Cardiac fibroblast (primary cell): ENCODE measurements at places on chromosomes 4 and X.

DNA sequence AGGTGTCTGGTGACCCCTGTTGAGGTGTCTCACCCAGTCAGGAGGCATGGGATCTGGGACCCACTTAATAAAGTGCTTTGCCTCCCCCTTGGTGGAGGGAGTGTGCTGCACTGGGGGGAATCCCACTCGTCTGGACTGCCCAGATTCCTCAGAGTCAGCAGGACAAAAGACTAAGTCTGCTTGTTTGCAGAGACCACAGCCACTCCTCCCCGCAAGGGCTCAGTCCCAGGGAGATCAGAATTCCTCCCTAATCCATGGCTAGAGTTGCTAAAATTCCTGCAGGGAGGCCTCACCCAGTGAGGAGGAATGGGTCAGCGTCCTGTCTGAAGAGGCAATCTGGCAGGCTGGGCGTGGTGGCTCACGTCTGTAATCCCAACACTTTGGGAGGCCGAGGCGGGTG, 442.2 kb downstream of the PABPC4L start:
- no peak for DNase-seq

DNA sequence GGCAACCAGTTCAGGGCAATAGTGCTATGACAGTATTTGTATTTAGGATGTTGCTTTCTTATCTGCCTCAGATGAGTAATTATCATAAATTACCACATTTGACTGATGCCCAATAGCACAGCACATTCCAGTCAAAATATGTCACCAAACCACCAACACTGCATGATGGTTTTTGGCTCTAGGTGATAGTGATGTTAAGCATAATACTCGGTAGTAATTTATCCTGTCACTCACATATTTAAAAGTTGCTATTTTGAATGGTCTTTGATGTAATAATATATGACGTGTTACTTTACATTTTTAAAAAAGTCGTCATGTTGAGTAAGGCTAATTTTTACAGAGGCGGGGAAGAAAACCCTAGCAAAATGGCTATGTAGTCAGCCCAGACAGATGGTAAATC, 42.5 kb downstream of the UNC5C start:
- DNase-seq = peak; percentile 64

DNA sequence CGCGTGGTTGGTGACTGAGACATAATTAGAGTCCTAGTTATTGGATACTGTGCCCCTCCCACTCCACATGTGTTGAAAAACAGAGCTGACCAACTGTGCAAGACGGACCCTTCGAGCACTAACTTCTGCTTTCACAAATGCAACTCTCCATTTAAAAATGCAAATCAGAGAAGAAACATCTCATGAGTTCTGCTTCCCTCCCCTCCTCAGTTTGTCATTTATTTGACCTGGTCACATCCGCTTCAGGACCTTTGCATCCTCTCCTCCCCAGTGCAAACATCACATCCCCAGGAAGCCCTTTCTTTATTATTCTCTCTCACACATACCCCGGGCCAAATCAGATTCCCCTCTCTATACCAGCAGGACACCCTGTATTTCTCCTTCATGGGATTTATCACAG, 38.1 kb upstream of the NOCT start:
- DNase-seq = no peak

DNA sequence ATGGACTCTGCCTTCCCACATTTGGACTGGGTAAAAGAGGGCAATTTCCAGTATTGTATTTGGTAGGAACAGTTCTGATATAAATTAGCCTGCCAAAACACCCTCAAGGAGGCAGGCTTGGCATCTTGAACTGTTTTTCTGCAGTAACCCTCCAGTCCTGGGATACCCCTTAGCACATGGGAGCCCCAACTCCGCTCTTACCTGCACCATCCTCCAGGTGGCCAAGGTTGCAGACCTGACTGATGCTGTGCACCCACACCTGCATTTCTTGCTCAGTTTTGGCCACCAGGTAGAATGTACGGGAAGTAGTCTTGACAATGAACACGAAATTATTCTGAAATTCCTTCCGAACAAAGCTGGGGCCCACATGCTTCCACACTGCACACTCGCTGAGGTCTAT, 35.1 kb downstream of the GAB3 start:
- DNase-seq = no peak

DNA sequence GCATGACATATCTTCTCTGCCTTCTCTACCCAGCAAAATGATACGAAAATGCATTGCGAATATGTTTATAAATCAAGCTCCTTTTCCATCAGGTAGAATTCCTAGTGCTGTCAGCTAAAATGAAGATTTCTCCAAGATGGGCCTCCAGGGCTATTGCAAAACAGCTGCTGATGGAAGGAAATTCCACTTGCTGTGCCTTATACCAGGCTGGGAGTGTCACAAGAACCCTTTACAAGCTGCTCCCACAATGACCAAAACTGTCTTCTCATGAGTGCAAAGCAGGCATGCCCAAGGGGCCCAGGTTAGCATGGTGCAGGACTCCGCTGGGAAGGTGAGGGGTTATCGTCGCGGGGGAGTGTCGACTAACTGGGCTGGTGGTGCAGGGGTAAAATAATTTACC, 8.7 kb downstream of the HNRNPH2 start:
- DNase-seq = no peak

DNA sequence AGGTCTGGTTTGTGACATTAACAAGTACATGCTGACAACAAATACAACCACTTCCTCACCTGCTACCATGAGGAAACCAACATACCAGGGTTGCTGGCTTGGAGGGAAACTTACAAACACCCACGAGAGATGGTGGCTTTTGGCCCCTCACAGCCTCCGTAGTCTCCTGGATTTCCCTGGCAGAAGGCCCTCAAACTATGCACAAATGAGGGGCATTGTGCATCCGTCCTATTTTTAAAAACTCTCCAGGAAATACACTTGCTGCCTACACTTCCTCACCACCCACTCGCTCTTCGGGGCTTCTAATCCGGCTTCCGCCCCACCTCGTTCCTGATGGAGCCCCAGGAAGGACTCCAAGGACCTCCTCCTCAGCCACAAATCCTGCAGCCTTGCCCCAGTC, 355.0 kb upstream of the GATB start:
- DNase-seq = no peak

DNA sequence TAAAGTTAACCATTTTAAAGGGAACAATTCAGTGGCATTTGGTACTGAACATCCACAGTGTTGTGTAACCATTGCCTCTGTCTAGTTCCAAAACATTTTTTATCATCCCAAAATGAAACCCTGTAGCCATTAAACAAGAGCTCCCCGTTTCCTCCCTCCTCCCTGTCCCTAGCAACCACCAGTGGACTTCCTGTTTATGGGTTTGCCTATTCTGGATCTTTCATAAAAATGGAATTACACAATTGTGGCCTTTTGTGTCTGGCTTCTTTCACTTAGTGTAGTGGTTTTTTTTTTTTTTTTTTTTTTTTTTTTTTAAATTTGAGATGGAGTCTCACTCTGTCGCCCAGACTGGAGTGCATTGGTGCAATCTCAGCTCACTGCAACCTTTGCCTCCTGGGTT, 11.6 kb downstream of the RBMX2 start:
- DNase-seq = peak; percentile 42

DNA sequence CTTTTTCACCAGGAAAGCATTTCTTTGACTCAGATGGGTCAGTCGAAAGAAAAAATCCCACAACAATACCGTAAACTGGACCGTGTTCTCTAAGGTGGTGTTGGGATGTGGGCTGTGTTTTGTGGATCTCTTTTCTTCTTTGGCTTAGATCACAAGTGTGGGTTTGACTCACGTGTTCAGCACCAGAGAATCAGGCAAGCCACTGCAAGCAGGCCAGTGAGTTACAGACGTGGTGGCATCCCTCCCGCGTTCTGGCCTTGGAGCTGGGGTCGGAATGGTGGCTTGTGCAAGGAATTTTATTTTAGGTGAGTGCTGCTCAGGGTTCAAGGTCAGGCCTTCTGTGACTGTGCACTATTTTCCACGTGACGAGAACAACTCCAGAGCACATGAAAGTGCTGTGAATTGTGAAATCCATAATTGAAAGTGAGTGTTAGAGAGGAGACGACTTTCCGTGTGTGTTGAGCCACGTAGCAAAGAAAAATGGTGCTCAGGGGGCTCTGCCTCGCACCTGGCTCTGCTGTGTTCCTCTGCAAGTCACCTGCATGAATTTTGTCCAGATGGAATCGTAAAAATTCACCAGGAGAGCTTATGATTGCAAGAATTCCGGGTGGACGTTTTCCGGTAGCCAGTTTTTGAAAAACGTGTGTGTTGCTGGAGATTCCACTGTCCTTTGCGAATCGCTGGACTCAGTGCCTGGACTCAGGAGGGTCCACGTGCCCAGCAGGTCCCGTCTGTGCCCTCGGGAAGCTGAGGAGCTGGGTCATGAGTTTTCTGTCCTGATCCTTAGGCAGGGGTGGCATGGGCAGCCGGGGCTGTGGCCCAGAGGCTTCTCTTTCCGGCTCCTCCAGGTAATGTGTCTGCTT, 33.6 kb upstream of the HGFAC start:
- no peak for DNase-seq

DNA sequence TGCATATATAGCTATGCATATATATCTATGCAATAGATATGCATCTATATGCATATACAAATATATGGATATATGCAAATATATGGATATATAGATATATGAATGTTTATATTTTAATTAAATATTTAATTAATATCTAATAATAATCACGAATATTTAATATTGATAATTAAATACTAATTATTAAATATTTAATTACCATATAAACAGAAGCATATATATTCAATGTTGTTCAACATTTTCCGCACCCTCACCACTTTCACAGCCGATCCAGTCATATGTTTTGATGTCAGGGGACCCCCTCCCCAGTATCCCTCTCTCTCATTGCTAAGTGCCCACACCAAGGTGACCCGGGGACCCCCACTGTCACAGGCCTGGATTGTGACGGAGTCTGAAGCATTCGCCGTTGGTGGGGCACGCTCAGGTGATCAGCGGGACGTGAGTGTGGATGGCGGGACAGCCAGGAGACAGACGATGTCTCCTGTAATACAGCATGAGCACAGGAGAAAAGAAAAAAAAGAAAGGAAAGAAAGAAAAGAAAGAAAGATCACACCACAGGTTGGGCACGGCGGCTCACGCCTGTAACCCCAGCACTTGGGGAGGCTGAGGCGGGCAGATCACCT, 199.7 kb downstream of the CRLF2 start:
- DNase-seq = no peak

DNA sequence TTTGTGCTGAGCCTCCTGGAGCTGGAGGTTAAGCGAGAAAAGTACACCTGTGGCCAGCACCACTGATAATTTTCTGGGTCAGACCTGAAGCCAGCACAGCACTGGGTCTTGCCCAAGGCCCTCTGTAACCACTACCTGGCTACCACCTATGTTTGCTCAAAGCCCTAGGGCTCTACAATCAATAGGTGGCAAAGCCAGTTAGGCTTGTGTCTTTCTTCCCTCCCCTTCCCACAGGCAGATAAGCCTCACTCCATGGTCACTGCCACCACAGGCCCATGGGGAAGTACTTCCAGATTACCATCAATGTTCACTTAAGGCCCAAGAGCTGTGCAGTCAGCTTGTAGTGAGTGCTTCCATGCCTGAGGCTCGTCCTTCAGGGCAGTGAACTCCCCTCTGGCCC, 35.2 kb upstream of the ARMCX4 start:
- DNase-seq = no peak

- DNase-seq = peak; percentile 38
These were observed 70.0 kb upstream of the SHISA3 start for GRCh38 chr4:42327323-42327722.

- no peak for DNase-seq
These were observed 89.8 kb upstream of the ETNPPL start for GRCh38 chr4:108852691-108853090.

DNA sequence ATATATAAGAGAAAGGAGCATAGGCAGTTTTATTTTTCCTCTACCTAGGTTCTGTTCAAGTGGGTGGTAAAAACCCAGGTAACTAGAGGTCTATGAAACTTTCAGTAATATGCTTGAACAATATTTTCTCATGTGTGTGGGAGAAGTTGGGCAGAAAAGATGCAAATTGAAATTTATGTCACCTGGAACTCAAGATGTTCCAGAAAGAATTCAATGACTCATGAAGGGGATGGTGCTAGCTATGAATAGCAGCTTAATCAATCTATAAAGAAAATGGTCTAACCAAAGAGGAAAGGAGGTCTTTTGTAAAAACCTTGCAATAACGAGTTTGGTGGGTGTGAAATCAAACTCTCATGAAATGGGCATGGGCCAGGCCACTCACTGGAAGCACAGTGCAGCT, 263.8 kb downstream of the INPP4B start:
- no peak for DNase-seq

DNA sequence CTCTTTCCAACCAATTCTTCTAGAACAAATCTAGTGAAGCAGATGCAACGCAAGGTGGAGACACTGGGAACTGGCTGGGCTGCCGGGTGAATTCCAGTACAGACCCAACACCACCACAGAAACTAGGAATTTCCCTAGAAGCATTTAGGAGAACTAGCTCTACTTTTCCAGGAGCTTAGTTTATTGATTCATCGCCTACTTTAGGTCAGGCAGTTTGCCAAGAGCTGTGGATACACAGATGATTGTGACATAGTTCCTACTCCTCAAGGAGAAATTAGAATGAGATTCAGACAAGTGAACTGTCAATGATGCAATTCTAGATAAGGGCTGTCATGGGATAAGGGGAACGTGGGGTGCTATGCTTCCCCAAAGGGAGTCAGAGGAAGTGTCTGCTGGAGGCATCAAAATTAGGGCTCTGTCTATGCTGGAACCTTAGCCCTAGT, 350.0 kb downstream of the CAMK2D start:
- peak; percentile 91 for DNase-seq

DNA sequence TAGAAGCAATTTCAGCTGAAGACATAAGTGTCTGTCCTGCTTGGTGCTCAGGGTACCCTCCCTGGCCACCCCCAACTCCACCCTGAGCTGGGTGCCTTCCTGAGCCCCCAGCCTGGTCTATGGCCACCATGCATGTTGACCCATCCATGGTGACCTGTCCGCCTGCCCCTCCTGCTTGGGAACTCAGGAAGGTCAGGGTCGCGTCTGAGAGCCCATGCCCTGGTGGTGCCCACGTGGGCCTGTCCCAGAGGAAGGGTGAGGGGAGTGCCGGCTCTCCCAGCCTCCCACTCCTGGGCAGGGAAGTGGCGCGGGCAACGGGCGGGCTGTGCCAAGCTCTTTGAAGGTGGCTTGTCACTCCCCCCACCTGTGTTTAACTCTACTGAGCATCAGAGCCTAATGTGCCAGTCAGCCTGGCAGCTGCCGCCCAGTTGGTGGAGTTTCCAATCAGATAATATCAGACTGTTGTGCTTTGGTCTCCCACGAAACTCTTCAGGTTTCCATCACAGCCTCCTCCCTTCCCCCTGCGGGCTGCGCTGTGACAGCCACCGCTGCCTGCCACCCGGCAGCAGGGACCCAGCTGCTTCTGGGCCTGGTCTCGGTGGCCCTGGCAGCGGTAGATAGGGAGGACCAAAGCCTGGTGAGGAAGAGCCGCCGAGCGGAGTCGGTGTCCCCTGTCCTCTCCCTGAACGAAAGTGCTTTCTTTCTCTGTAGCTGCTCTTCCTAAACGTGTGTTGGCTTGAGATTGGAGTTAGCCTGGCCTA, 4.8 kb downstream of the SH3BP2 start:
- no peak for DNase-seq

- no peak for DNase-seq
These were observed 21.1 kb downstream of the CPLX1 start for GRCh38 chr4:804804-805203.

GRCh38 chr4:13920111-13920875, 292.8 kb upstream of the BOD1L1 start:
- DNase-seq = no peak

- peak; percentile 41 for DNase-seq
These were observed 132.9 kb downstream of the MSL3 start for GRCh38 chrX:11890836-11891514.

GRCh38 chr4:168600796-168601583, 104.1 kb downstream of the PALLD start:
- DNase-seq = no peak

GRCh38 chr4:112185740-112186670, 40.8 kb downstream of the FAM241A start:
- DNase-seq = no peak

GRCh38 chr4:101355767-101356702, 8.7 kb upstream of the PPP3CA start:
- peak; percentile 83 for DNase-seq
